HTR-8/SVneo (cell line): ENCODE measurements at places on chromosomes 3 and 15.
A peak's percentile ranks its signal among the peaks of the same experiment; 100 is the strongest.

- DNase-seq: no peak
Observed at GRCh38 chr3:176930942-176931341, 266.3 kb downstream of the TBL1XR1 start.

DNA sequence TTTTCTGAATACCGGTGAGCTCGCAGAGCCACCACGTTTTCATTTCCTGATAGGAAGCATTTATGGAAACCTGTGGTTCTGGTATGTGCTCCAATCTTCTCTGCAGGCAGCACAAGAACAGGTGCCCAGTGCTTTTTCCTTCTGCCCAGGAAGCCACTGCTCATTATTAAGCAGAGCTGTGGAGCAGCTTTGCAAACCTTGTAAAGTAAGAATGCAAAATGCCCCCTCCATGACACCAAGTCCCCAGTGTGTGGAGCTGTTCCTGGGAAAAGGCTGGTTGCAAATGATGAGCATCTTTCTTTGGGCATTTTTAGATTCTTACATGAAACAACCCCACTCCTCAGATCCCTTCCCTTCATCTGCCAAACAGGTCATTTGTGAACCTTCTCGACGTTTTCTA lies 65.7 kb upstream of the MRPL3 start:
- DNase-seq: no peak

DNA sequence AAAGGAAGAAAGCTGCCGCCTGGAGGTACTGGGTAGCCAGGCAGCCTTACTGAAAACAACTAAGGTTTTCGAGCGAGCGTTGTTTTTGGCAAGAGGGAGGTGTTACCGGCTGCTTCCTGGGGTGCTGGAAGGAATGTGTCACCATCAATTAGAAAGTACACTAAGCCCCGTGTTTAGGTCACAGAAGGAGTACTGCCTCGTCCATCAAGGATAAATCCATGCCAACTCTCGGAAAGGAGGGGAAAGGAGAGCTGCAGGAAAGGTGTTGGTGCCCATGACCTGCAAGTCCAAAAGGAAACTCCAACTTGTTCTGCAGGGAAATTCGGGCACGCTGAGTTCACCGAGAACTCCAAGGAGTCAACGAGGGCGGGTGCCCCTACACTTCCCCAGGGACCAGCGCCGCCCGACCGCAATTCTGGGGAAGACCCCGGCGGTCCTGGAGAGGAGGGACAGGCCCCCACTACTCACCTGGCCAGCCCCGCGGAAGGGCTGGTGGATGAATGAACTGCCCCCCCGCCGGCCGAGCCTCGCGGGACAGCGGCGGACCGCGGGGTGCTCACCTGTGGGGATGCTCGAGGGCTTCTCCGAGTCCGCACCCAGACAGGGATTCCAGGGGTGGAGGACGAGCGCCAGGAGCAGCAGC lies 542 bp downstream of the PLOD2 start:
- DNase-seq: peak; percentile 41

DNA sequence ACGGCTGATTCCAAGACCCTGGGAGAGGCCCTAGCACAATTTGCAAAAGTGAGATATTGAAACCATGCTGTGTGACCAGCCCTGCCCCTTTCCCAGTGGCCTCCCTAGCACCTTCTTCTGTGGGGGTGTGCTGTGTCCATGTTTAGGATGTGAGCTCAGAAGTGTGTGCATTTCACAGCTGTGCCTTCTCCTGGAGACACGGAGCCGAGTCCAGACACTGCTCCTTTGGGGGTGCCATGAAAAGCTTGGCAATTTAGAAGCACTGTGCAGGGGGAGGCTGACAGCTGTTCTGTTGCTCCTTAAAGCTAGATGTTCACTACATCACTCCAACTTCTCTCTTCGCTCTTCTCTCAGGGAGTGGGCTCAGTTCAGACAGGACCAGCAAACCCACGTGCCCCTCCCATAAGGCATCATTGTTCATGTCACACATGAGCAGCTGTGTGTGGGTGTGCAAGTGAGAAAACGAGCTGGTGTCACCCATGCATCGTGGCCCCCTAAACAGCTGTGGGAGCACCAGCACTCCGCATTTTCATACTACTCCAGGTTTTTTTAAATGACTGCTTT lies 492.6 kb downstream of the GABRG3 start:
- DNase-seq: no peak

DNA sequence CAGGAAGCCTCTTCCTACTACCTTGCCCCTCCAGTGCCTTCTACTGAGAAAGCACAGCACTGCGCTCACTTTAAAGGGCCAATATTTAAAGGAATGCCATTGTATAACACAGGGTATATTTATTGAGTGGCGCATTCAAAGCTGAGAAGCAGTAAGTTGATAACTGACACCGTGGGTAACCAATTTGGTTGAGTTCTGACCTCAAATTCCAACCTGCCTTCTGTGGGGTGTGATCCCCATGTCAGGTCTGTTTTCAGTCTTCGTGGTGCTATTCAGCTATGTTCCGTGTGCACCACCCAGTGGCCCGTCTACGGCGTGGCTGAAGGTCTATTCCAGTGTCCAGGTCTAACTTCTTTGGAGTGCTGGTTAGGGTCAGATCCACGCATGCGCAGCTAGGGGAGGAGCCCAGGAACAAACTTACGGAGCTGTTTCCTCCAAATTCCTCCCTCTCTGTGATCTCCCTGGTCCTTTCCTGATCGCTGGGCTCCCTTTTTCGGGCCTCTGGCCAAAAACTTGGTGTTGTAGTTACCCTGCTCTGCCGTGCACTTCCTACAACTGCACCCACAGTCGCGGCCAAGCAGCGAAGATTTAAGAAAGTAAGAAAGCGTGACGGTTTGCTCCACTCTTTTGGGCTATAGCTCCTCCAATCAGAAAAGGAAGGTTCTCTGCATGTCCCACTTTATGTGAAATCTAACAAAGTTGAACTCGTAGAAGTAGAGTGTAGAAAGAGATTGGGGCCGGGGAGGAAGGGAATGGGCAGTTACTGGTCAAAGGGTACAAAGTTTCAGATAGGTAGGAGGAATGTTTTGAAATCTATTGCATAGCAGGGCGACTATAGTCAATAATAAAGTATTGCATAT lies 7.7 kb downstream of the LRRC2 start:
- DNase-seq: peak; percentile 90

- no peak for DNase-seq
Observed at GRCh38 chr15:95346721-95347475, 983.6 kb upstream of the NR2F2 start.

DNA sequence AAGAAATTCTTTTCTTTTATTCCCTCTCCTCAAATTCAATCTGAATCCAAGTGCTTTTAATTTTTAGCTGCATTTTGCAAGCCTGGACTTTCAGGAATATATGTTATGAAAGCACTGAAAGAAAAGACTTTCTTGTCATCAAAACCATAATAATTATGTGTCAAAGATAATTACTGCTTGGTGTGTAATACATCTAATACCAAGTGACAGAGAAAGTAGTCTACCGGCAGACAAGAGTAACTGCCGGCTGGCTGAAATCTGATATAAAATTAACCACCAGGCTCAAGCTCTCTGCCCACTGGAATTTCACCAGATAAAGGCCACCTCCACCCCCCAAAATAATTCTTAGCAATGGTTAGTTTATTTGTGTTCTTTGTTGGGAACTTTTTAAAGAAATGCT lies 220.9 kb upstream of the CDIN1 start:
- DNase-seq: no peak
